ENCODE measurements at places on chromosomes 5 and 9. TPM values are rescaled to one million over a fixed set of nuclear protein-coding genes. Genes with fewer than 3 reads are reported as not detected.

Gene C9orf50
- not detected for total RNA-seq

Gene EGFLAM
- not detected for total RNA-seq

Gene EQTN
- not detected for total RNA-seq

Gene B4GALT7
- 19.5 TPM for total RNA-seq

Gene GPR151
- total RNA-seq, result not detected

Gene CRHBP
- 0.10 TPM for total RNA-seq

Gene SLC34A3
- not detected for total RNA-seq

Gene RETREG1
- 17.3 TPM for total RNA-seq

Gene LHX3
- total RNA-seq, result 0.08 TPM

Gene ADGRD2
- not detected for total RNA-seq

Gene SLC1A3
- not detected for total RNA-seq

Gene PCDHGC4
- total RNA-seq, result not detected

Gene NPR3
- not detected for total RNA-seq

Gene PCA3
- total RNA-seq, result not detected

Gene SAPCD2
- total RNA-seq, result 27.0 TPM

Gene UBE2QL1
- total RNA-seq, result 0.10 TPM

Gene PCDHA9
- total RNA-seq, result not detected

Gene SEMA4D
- 339 TPM for total RNA-seq

Gene GDA
- not detected for total RNA-seq

Gene SPINK6
- total RNA-seq, result not detected

Gene TAS2R1
- not detected for total RNA-seq

Gene FOXD4
- 0.13 TPM for total RNA-seq

Gene ROR2
- total RNA-seq, result 2.1 TPM

Gene ANKRD55
- 3.5 TPM for total RNA-seq

Gene SPINK4
- not detected for total RNA-seq

Gene EIF4E1B
- not detected for total RNA-seq

Gene CNOT6
- total RNA-seq, result 36.2 TPM

Gene KCNV2
- total RNA-seq, result not detected

Gene KIF4B
- not detected for total RNA-seq

Gene PFN3
- not detected for total RNA-seq

Gene PDE6A
- not detected for total RNA-seq

Gene THBS4
- 3.6 TPM for total RNA-seq

Gene CSF1R
- total RNA-seq, result 0.25 TPM

Gene LRRC70
- 0.95 TPM for total RNA-seq

Gene CDH9
- total RNA-seq, result not detected

Gene IRX2
- total RNA-seq, result not detected

Gene RANBP6
- 23.3 TPM for total RNA-seq

Gene ANKRD34B
- not detected for total RNA-seq

Gene ADAMTSL2
- not detected for total RNA-seq

Gene SNX24
- 9.2 TPM for total RNA-seq

Gene C5orf63
- total RNA-seq, result 6.6 TPM

Gene TMEM171
- total RNA-seq, result not detected

Gene SHISAL2B
- not detected for total RNA-seq

Gene IL13
- total RNA-seq, result 36.6 TPM

Gene STPG3
- total RNA-seq, result not detected

Gene SHOC1
- total RNA-seq, result not detected

Gene WNK2
- not detected for total RNA-seq

Gene OR4F3
- total RNA-seq, result not detected

Gene ORM1
- not detected for total RNA-seq

Gene PCDHGB4
- not detected for total RNA-seq

Gene SLC4A9
- total RNA-seq, result 0.43 TPM

Gene SMC5
- total RNA-seq, result 36.2 TPM

Gene ECM2
- total RNA-seq, result not detected

Data from activated CD4-positive, alpha-beta memory T cell treated with anti-CD3 and anti-CD28 coated beads, Interleukin-2, amount 10 ng/mL, durations not matched to agents 7 days and 5 days (primary cell).